Inflammatory macrophage treated with lipopolysaccharide for 4 hours (primary cell): ENCODE measurements at places on chromosomes 16 and 17.

- no peak for DNase-seq
These were observed 270.1 kb upstream of the TNRC6C start for GRCh38 chr17:77688369-77688768.

DNA sequence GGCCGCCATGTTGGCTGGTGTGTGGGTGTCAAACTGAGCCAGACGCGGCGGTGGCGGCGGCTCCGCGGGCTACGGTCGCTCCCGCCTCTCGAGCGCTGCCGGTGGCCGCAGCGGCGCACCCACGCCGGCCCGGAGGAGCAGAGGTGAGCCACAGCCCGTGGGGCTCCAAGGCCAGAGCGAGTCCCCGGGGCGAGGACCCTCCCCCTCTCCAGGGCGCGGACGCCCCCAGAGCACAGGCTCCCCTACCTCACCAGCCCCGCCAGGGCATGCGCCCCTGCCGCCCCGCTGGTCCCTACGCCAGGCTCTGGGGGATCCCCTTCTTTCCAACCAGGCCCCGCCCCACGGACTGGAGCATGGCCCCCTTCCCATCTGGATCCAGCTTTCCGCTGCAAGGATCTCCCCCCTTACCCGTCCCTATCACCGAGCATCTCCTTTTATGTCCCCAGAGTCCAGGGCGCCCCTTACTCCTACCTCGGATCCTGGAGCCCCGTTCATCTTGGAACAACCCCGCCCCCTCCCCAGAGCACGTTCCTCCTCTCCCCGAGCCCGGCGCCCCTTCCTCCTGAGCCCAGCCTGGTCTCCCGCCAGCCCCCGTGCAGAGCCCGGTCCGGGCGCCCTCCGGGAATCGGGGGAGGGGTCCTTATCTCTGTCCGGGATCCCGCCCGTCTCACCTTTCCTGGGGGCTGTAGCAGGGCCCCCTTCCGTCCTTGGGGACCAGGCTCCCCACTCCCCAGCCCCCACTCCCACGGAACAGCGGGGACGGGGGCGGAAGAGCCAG is 412 bp downstream of the EPN2 start:
- DNase-seq, result no peak

- DNase-seq, result no peak
These were observed 10.2 kb upstream of the FAM83G start for GRCh38 chr17:19014628-19015215.

DNA sequence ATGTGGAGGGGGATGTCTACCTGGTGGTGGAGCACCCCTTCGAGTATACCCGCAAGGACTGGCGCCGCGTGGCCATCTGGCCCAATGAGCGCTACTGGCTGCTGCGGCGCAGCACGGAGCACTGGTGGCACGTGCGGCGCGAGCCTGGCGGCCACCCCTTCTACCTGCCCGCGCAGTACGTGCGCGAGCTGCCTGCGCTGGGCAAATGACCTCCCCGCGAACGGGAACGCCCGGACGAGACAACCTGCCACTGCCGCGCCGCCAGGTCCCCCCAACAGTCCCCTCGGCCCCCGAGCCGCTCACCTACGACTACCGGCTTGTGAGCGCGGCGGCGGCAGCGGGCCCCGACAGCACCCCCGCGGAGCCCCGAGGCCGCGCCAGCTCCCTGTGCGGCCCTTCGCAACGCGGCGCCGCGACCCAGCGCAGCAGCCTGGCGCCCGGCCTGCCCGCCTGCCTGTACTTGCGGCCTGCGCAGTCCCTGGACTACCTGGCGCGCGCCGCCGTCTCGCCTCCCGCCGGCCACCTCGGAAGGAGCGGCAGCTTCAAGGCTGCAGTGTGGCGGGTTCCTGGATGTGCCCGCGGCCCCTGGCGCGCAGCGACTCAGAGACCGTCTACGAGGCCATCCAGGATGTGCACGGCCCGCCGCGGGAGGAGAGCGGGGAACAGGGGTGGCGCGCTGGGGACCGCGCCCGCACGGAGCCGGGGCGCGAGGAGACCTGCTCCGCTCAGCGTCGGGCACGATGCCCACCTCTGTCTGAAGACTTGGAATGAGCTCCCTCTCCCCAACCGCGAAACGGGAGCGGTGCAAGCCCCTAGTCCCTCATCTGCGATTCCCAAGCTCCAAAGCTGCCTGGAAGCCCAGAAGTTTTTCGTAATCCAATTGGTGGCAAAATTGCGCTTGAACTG is 48.7 kb upstream of the AMZ2 start:
- DNase-seq, result no peak

- peak; percentile 85 for DNase-seq
These were observed 8.7 kb downstream of the ABI3 start for GRCh38 chr17:49218941-49219913.

DNA sequence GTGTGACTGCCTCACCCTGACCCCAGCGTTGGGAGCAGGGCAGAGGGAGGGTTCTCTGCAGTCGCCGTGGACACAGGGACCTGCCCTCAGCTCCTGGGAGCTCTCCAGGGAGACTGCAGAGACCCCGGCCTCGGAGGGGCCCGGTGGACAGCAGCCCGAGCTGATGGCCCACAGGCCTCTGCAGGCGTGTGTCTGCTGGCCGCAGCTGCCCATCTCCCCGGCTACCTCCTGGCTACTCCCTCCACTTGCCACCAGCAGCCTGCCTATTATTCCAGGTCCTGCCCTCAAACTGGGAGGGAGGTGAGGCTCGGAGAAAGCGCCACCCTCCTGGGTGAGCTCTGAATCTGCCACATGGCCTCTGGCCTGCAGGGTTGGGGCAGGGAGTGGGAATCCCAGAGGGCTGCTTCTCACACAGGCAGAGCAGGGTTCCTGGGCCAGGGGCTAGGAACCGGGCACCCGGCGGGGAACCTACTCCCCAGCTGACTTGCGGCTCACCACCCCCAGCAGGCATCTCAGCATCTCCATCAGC is 7.2 kb downstream of the SLC16A5 start:
- DNase-seq, result no peak

DNA sequence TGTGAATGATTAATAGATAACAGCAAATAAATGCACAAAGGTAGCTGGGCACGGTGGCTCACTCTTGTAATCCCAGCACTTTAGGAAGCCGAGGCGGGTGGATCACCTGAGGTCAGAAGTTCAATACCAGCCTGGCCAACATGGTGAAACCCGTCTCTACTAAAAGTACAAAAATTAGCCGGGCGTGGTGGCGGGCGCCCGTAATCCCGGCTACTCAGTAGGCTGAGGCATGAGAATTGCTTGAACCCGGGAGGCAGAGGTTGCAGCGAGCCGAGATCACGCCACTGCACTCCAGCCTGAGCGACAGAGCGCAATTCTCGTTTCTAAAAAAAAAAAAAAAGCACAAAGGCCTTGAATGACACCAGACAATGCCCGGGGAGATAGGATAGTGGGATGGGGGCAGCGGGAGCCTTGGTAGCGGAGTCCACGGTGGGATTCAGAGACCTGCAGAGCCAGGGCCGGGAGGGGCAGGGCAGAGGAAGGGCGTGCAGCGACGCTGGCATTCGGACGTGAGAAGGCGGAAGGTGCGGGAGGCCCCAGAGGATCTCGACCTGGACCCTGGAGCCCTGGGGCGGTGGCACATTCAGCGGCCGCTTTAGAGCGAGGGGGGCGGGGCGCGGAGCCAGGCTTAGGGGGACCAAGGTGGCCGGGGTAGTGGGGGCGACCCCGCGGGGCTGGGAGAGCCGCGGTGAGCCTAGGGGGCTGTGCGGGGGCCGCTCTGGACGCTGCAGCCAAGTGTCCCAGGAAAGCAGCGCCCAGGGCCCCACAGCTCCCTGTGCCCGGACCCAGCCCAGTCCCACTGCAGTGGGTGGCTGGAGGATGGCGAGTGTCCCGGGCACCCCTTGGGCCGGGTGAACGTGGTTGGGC is 999 bp upstream of the FLYWCH2 start:
- peak; percentile 23 for DNase-seq

DNA sequence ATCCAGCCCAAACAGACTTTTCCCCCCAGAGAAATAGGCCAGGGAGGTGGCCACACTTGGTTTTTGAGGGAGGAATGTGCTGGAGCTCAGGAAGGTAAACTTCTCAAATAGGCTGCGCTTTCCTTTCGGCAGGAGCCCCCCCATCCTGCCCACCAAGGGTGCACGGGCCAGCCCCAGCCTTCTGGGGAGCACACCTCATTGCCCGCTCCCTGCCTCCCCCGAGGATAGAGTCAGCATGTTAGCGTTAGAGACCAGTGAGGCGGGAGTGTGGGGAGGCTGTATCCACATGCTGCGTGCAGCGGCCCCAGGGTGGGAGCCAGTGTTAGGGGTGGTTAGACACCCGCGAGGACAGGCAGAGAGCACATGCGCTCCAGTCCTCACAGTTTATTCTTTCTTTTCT is 42.3 kb downstream of the PIPOX start:
- DNase-seq, result no peak

- no peak for DNase-seq
These were observed 119.6 kb downstream of the ZFHX3 start for GRCh38 chr16:72928090-72928981.

DNA sequence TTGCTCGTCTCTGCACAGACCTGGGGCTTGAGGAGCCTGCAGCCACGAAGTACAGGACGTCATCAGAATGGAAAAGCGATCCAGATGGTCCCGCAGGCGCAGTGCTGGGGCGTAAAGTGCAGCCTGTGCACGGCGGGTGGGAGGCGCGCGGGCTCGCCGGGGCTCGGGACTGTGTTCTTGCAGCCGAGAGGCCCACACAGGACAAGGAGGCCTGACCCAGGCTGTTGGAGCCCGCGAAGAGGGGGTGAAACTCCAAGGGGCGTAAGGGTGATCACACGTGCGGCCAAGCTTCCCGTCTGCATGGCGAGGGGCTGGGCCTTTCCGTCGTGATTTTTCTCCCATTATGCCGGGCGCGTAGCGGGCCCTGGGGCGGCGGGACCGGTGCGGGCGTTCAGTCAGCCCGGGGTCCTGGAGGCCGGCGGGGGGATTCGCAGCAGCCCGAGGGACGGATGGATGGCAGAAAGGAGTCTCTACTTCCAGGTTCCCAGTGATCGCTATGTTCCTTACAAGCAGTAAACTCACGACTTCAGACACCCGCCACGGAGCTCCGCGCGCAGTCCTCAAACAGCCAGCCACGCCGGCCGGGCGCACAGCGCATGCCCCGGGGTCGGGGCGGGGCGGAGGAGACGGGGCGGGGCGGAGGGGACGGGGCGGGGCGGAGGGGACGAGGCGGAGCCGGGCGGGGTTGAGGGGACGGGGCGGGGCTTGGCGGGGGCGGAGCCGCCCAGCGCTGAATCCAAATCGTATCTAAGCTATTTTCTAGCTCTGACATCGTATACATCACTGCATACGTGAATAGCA is 141.0 kb upstream of the KCNJ18 start:
- DNase-seq, result peak; percentile 76

DNA sequence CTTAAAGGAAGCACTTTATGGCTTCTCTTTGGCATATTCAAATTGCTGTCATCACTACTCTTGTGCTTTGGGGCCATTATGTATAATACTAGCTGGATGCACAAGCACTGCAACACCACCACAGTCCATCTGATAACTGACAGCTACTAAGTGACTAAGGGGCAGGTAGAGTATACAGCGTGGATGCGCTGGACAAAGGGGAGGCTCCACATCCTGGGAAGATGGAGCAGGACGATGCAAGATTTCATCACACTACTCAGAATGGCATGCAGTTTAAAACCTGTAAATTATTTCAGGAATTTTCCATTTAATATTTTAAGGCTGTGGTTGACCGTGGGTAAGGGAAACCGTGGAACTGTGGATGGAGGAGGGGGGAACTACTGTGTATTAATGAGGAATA is 25.0 kb downstream of the MPRIP start:
- DNase-seq, result no peak

GRCh38 chr17:41737680-41738023 is 3.2 kb upstream of the HAP1 start:
- no peak for DNase-seq

DNA sequence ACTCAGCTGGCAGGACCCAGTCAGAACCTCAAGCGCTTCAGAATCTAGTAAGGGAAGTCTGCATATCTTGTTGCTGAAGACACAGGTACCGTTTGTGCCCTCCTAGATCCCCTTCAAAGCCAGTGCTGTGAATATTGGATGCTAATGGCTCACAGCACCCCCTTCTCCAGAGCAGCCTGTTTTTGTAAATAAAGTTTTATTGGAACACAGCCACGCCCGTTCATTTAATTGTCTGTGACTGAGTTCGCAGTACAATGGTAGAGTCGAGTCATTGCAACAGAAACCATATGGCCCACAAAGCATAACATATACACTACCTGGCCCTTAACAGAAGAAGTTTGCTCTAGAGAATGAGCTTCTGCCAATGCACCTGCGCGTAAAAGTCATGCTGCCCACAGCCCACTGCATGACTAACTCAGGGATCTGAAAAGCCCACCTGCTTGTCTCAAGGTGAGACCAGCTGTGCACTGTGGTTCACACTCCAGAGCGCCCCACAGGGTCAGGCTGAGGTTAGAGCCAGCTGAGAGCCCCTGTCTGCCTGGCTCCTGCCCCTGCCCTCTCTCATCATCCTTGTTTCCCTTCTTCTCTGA is 48.8 kb downstream of the AIPL1 start:
- no peak for DNase-seq

DNA sequence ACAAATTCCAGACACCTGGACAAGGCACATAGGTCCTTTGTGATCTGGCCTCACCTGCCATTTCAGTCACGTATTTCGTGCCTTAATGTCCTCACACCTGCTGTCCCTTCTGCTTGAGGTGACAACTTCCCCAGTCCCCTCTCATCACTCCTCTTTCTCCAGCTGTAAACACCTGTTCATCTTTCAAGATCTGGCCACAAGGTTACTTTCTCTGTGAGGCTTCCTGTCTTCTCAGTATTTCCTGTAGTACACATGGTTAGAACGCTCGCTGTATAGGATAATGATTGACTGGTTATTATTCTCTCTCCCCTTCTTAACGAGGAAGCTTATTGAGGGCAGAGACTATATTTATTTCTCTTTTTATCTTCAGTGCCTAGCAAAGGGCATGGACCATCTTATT is 74.5 kb upstream of the PMFBP1 start:
- no peak for DNase-seq

GRCh38 chr16:64083428-64084129 is 1038.3 kb downstream of the CDH11 start:
- DNase-seq, result no peak
